ENCODE measurements at places on chromosomes 6 and 20.

GRCh38 chr6:28940858-28941683, 17.3 kb upstream of the TRIM27 start:
- DNase-seq = peak; percentile 98

GRCh38 chr6:14228571-14228970, 111.0 kb downstream of the CD83 start:
- DNase-seq = no peak

DNA sequence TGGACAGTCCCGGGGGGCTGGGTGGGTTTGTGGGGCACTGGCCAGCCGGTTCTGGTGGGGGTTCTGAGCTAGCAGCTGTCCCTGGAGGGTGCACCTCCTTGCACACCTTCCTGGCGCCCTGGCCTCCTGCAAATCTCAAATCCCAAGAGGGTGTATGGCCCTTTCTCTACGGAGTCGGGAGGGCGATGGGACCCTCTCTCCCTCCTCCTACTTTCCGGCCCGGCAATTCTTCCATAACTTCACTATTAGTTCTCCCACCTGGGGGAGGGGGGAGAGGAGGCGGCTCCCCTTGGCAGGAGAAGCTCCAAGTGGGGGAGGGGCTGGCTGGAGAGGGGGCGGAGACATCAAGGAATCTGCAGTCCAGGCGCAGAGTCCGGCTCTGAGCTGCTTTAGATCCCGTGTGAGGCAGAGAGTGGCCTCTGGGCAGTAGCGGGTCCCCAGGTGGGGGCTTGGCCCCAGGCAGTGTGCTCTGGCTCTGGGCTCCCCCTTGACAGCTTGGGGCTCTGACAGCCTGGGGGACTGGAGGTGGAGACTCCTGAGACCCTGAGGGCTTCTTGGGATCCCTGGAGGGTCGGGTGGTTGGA, 1.4 kb upstream of the LAMA5 start:
- DNase-seq = no peak

DNA sequence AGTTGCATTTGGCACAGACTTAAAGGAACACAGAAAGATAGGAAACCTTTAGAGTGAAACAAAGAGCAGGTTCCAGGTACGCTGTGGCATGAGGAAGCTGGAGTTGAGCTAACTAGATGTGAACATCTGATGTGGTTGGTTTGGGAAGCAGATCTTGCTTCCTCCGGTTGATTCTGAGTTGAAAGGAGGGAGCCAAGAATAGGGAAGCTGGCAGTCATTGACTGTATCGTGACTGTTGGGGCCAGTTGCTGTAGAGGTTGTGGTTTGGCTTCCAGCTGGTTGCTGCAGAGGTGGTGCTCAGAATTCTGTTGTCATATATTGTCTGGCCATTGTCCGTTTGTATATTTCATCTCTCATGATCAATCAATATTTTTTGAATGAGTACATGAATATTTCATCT, 325.9 kb downstream of the PLCB1 start:
- DNase-seq = peak; percentile 26

- no peak for DNase-seq
Measured at GRCh38 chr6:3522561-3523260, 65.9 kb upstream of the SLC22A23 start.

- DNase-seq = no peak
Measured at GRCh38 chr20:48387675-48388074, 440.1 kb downstream of the PREX1 start.

GRCh38 chr6:165825256-165825815, 162.3 kb upstream of the PDE10A start:
- DNase-seq = no peak
